ENCODE measurements at places on chromosomes 4 and X. TPM values are rescaled to one million over a fixed set of nuclear protein-coding genes. Genes with fewer than 3 reads are reported as not detected.
A peak's percentile ranks its signal among the peaks of the same experiment; 100 is the strongest.

The SPANXA1 gene
- not detected for total RNA-seq

DNA sequence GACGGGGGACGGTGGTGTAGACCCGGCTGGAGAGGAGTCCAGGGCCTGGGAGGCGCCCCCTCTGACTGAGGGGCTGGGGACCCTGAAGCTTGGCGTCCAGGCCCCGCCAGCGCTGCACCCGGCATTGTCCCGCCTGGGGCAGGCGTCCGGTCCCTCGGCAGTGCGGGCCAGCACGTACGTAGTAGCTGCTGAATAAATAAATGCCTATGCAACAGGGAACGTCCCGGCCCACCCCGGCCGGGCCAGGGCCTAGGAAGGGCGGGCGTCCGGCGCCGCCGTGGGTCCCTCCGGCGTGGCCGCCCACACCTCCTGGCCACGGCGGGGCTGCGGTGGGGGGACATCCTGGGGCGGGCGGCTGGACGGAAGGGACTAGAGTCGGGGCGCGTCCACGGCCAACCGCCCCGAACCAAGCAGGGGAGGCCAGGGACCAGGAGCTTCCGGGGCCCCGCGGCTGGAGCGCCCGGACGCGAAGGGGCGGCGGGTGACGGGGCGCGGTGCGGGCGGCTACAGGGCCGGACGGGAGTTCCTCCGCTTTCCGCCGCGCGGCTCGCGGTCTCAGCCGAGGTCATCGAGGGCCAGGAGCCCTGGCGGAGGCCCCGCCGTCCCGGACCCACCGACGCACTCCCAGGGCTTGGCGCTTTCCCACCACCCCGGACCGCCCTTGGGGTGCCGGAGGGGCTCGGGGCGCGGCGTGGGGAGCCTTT, 886 bp upstream of the WWC2 start:
- no peaks in the 10 kb centered on the region for H3K27me3 ChIP-seq
- H3K4me3 ChIP-seq = peak overlapping the region; percentile 85
- peaks cover 10% of the 10 kb centered on the region for H3K4me1 ChIP-seq
- no peaks in the 10 kb centered on the region for H3K36me3 ChIP-seq
- H3K27ac ChIP-seq = peak overlapping the region; percentile 86
- DNase-seq = peak; percentile 61

- peak; percentile 7 for DNase-seq
- no peak overlapping the region for H3K27ac ChIP-seq
- no peaks in the 10 kb centered on the region for H3K36me3 ChIP-seq
- H3K27me3 ChIP-seq = no peaks in the 10 kb centered on the region
- H3K4me1 ChIP-seq = no peaks in the 10 kb centered on the region
Measured at GRCh38 chr4:21790438-21791029, 158.0 kb downstream of the KCNIP4 start.

DNA sequence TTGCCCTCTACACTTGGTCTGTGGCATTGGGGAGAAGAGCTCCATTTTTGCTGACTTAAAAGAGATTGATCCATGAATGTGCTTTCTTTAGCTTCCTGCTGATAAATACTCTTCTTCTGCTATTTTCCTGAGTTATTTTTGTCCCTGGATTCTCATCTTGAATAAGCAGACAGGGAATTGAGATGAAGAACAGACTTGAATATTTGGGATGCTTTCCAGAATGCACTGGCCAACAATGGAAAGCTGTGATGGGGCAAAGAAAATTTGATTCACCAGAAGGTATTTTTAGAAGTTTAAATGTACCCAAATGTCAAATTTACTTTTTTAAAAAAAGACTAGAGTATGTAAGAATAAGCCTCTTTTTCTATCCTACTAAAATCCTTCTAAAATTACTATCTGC, 309.9 kb upstream of the PPP1R2C start:
- no peaks in the 10 kb centered on the region for H3K36me3 ChIP-seq
- no peak overlapping the region for H3K4me3 ChIP-seq
- DNase-seq = no peak

DNA sequence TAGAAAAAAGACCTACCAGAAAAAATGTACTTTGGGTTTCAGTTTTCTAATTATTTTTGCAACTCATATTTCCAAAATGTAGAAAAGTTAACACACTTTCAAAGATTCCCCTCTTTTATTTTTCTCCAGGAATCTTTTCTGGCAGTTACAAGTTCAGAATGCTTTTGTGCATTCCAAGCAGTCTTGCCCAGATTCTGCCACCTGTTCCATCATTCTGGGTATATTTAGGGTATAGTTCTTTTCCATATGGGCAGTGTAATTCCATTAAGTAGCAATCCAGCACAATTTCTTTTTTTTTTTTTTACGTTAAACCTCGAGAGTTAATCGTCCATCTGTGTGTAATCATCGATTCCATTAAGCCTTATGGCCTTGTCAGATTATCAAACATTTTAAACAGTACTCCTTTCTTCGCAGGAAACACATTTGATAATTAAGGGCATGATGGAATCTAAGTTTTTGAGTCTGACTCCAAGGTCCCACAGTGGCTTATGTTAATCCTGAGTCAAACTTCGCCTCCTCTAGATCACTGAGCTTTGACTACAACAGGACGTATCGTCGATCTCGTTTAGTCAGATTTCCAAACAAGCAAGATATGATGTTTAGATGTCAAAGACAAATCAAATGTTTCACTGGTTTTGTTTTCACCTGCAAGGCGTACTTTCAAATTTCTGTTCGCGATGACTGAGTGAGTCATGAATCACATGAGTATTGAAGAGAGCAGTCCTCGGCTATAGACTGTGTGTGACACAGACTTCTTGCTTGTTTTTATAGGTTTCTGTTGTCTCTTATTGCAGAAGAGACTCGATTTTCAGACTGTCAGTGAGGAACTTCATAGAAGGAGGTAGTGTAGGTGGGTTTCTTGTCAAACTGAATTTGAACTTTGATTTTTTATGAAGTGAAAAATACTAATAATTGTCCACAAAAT, 118.9 kb upstream of the GK2 start:
- no peaks in the 10 kb centered on the region for H3K36me3 ChIP-seq
- no peak overlapping the region for H3K4me3 ChIP-seq
- H3K27me3 ChIP-seq = no peaks in the 10 kb centered on the region
- no peaks in the 10 kb centered on the region for H3K4me1 ChIP-seq
